NCI-H774 (cell line): ENCODE measurements at places on chromosomes 1 and 21.

- no peak for DNase-seq
These were observed 148.7 kb downstream of the ADSS2 start for GRCh38 chr1:244302876-244303609.

- DNase-seq = no peak
These were observed 4.2 kb downstream of the CD46 start for GRCh38 chr1:207755846-207756693.

DNA sequence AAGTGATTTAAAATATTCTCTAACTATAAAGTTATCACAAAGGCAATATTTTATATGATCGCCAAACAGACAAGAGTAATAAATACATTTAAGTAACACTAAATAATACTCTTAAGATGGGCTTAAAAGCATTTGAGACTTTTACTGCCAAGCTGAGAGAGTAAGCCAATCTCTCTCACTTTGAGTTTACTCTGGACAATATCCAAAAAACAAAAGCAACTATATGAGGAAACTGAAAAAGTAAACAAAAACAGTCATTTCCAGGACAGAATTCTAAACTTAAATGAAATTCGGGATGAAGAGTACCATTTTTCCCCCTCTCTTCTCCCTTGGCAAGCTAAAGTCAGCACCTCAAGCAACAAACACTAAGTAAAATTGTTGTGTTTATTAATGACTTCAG is 173.2 kb downstream of the COP1 start:
- DNase-seq = no peak

GRCh38 chr1:159879136-159879535 is 16.7 kb upstream of the VSIG8 start:
- DNase-seq = no peak
